ENCODE measurements at places on chromosomes 5 and 9.
A peak's percentile ranks its signal among the peaks of the same experiment; 100 is the strongest.

DNA sequence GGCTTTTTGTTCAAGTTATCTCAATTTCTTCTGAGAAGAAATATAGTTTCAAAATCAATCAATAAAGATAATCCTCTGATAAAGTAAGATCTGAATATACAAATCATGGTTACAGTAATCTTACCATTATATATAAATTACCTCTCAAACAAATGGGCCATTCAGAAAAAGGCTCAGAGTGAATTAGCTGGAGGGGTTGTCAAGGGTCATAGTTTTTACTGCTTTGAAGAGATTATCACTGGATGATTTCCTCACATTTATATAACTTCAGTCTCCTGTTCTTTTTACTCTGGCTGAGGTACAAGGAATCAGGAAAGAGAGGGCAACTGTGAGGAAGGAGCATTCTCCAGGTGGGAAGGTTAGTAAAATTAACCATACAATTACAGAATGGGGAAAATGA is 148.6 kb upstream of the ELL2 start:
- DNase-seq, result no peak

DNA sequence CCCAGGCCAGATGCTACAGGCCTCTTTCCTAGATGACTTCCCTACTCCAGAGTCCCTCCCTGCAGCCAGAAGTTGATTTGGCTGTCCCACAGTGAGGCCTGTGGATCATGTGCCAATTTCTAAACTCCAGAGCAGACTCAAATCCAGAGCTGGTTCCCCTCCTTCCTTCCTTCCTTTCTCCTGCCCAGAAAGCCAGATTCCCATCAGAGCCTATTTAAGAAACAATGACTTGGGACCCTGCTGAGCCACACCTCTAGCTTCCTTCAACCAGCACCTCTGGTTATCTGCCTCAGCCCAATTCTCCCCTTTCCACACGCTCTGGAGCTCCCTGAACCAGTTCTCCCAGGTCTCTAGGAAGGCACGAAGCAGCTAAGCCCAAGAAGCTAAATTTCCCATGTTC is 7.2 kb downstream of the FAM219A start:
- DNase-seq, result no peak

DNA sequence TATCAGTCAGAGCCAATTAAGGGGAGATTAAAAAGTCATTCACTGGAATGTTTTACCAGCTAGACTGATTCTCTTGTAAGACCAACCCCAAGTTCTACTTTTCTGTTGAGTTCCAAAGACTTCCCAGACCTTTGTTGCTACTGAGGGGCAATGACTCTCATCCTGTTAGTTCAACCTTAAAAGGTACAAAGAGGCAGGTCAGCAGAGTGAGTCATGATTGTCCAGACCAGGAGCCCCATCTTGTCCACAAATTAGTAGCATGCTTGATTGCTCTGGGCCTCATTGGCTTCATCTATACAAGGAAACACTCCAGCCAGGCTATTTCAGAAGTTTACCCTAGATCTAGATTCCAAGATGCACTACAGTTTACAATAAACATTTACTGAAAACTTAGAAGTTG is 79.9 kb upstream of the IL7R start:
- no peak for DNase-seq

- DNase-seq, result no peak
Observed at GRCh38 chr9:18890372-18890771, 142.6 kb downstream of the SAXO1 start.

- DNase-seq, result no peak
Observed at GRCh38 chr5:66959653-66960052, 236.9 kb downstream of the CD180 start.

DNA sequence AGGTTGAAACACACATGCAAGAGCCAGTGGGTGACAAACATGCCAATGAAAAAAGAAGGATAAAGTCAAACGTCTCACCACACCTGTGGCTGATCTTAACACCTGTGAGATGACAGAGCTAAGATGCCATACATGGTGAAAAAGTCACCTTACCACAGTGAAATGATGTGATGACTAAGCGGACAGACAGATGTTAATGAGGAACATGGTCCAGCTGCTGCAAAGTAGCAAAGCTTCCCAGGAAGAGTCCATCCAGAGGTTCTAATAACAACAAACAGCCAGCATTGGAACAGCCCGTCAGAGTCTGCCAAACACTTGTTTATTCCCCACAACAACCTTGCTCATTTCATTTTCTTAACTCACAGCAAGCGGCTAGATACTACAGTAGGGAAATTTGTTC is 1.9 kb downstream of the KIAA1191 start:
- DNase-seq, result no peak

- no peak for DNase-seq
Observed at GRCh38 chr9:133842721-133843227, 104.6 kb upstream of the SARDH start.

- DNase-seq, result no peak
Observed at GRCh38 chr5:14545308-14545707, 36.3 kb upstream of the OTULINL start.

DNA sequence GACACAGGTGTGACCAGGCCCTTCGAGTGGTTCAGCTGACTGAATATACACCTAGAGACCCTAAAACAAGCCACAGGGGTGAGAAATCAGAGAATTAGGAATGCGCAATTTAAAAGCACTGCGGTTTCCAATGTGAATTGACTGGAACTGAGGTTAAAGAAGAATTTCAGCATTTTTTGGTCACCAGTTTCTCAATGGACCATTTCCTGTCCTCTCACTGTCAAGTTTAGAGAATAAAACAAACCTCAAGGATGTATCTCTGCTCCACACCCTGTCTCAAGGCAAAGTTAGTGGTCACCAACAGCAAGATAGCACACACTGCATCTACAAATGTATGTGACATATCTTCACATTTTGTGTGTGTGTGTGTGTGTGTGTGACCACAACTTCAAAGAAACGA is 143.8 kb upstream of the MAP3K1 start:
- DNase-seq, result no peak

DNA sequence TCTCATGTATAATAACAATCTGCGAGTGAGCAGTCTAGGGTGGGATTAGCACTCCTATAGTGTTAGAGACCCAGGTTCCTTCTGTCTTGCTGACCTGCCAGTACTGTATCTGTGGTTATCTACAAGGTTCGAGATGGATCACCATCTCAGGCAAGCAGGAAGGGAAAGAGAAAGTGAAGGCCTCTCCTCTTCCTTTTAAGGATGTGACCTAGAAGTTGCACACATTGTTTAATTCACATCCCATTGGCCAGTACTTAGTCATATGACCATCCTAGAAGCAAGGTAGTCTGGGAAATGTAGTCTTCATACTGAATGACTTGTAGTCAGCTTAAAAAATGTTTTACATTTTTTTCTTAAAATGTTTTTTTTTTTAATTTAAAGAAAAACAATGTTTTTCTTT is 168.6 kb downstream of the CARTPT start:
- peak; percentile 64 for DNase-seq

DNA sequence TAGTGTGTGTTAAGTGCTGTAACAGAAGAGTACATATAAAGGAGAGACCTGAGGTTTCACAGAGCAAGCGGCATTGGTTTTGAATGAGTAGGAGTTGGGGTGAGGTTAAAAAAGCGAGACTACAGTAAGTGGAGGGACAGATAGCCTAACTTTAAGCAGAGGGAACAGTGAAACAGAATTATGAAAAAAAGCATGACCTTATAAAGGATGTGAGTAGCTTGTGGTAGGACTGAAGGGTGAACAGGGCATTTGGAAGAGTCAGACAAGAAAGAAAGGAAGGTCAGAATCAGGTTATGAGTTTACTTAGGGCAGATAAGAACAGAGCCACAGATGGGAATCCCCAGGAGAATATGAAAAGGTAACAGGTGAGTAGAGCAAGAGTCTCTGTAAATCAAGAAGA is 22.5 kb downstream of the MSANTD3 start:
- DNase-seq, result no peak

- no peak for DNase-seq
Observed at GRCh38 chr5:131430794-131431193, 166.9 kb downstream of the CDC42SE2 start.

DNA sequence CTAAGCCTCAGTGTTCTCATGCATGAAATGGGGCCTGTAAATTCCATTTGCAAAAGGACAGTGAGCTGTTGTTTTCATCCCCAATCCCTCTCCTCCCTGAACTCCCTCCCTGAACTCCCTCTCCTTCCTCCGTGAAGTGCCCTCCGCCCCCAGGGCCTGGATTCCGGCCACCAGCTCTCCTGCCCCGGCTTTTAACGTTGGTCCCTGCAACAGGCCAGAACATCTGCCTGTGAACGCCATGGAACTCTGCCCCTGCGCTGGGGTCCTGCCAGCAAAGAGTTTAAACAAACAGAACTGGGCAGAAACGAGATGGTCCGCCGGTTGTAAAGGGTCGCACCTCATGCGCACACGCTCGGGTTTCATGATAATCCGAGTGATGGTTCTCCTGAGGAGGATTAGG is 62.4 kb downstream of the SMIM23 start:
- DNase-seq, result no peak

DNA sequence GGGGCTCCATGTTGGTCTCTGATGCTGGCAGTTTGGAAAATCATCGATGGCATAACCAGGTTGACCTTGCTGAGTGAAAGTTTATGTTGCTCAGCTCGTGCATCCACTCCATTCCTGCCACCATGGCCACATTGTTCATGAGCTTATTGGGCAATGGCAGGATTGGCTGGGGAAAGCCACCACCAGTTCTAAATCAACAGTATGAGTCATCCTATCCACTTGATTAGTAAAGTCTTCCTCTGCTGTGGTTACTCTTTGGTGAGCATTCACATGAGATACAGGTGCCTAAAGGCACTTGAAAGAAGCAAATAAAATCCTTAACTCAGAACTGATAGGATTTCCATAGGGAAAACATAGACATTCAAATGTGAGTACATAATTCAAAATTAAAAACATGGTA is 131.8 kb upstream of the FBN2 start:
- no peak for DNase-seq

DNA sequence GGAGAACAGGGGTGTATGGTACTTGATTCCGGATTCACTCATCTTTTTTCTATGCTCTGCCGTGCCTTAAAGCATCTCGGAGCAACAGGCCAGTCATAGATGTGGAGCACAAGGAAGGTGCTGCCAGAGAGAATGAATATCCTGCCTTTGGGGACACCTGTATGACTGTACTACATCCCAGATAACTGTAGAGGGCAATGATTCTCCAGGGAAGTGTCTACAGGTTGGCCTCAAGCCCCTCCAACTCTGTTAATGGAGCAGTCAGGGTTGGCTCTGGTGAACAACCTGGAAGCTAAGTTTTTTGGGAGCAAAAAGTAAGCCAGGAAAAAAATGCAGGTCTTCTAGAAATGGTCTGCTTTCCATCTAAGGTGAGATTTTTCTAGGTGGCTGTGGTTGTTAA is 71.0 kb downstream of the NREP start:
- no peak for DNase-seq

DNA sequence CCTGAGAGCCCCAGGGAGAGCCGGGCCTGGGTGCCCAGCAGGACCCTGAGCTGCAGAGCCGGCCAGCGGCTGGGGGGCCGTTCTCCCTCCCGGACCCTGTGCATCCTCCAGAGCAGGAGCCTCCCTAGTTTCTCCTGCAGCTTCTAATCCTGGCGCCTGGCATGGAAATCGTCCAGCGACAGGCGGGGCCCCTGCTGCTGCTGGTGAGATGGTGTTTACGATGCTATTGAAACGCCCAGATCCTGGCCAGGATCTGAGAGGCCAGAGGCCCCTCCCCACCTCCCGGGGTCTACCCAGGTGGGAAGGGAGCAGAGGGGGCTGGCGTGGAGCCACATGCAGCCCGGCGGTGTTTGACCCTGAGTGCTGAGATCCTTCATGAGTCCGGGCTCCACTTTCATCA is 38.2 kb upstream of the CEP72 start:
- no peak for DNase-seq

GRCh38 chr5:135379046-135379654 is 19.9 kb downstream of the MACROH2A1 start:
- DNase-seq, result no peak

GRCh38 chr5:122462486-122462885 is 150.4 kb downstream of the SNCAIP start:
- no peak for DNase-seq

DNA sequence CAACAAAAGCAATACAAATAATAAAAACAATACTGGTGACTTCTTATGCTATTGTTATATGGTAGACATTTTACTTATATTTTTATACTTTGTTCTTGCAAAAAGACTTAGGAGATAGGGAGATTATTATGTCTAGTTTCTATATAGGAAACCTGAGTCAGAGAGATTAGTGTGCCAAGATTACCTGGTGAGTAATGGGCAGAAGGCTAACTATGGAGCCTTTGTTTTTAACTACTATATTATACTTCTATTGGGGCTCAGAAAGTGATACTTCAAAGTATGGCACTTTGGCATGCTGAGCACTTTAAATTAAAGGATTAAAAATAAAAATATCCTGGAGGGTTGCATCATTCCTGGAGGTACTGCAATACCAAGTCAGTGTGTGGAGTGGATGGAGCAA is 117.5 kb upstream of the CLINT1 start:
- no peak for DNase-seq

DNA sequence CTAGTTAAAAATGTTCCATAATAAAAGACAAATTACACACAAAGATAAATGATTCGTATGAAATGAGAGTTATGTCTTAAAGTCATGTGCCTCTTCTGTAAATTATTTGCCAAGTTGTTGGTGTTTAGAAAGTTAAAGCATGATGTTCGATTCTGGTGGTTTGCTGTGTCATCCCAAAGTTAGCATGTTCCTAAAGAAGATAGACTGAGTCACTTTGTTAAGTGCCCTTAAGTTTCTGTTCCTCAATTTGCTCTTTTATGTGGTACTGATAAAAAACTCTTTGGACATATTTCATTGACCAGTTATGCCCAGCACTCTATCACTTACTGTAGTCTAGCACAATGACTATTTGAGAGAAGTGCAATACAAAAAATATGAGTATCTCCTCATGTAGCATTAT is 366.9 kb upstream of the ZNF608 start:
- DNase-seq, result no peak

GRCh38 chr5:115456056-115456455 is 88.5 kb downstream of the FEM1C start:
- no peak for DNase-seq

- no peak for DNase-seq
Observed at GRCh38 chr9:109963079-109963478, 183.1 kb downstream of the PALM2AKAP2 start.

- no peak for DNase-seq
Observed at GRCh38 chr5:159041444-159042198, 58.1 kb downstream of the EBF1 start.

- DNase-seq, result no peak
Observed at GRCh38 chr5:79602889-79603288, 9.4 kb upstream of the TENT2 start.

- DNase-seq, result no peak
Observed at GRCh38 chr5:154140381-154140780, 50.2 kb upstream of the GALNT10 start.

DNA sequence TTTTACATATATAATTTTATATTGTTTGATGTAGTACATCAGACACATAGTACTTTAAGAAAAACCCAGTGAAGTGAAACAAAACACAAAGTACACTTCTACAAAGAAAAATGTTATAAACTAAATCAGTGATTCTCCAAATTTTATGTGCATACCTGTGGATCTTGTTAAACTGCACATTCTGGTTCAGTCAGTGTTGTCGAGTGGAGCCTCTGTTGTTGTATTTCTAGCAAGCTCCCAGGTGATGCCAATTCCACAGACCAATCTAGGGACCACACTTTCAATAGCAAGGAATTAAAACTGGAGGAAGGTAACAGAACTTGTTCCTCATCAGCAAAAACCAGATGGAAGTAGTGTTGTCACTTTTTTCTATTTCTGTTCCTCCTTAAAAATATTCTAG is 183.8 kb upstream of the CD180 start:
- DNase-seq, result no peak

- DNase-seq, result no peak
Observed at GRCh38 chr5:76403766-76404222, 709 bp downstream of the IQGAP2 start.

Data from brain pericyte (primary cell).